ENCODE measurements at places on chromosomes 7 and 10.
A peak's percentile ranks its signal among the peaks of the same experiment; 100 is the strongest.

- DNase-seq: no peak
Measured at GRCh38 chr7:140881507-140882228, 43.1 kb downstream of the BRAF start.

GRCh38 chr7:88927-89231 lies 103.5 kb upstream of the FAM20C start:
- no peak for DNase-seq

GRCh38 chr7:22295402-22296264 lies 61.3 kb downstream of the RAPGEF5 start:
- peak; percentile 67 for DNase-seq

DNA sequence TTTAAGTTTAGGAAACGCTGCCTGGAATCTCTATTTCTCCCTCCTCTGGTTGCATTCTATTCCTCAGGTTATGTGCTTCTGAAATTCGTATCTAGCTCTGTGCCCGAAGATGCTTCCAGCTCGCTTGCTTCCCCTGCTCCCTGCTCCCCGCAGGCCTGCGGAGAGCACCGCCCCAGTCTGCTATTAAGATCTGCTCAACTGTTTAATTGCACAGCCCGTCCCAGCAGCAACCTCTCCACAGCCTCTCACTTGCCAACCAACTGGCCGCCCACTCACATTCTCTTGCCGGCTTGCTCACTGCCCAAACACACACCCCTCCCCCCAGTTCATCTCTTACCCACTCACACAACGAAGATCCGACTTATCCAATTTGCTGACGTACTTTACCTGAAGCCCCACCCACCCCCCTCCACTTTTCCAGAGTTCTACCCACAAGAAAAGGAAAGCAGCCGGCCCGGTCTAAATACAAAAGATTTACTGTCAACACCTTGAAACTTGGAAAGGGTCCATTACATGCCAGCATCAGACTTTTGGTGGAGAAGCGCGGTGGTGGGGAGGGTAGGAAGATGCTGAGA lies 167.3 kb upstream of the KLF14 start:
- DNase-seq: peak; percentile 64

- DNase-seq: no peak
Measured at GRCh38 chr7:117479225-117480054, at the start of gene CFTR. TSS of gene CFTR (plus strand) at chr7:117480025. CDS start at chr7:117480095, 70 bp downstream.

GRCh38 chr10:31974434-31975124 lies 45.9 kb upstream of the ARHGAP12 start:
- no peak for DNase-seq

- no peak for DNase-seq
Measured at GRCh38 chr7:47669178-47669891, 87.4 kb upstream of the TNS3 start.

DNA sequence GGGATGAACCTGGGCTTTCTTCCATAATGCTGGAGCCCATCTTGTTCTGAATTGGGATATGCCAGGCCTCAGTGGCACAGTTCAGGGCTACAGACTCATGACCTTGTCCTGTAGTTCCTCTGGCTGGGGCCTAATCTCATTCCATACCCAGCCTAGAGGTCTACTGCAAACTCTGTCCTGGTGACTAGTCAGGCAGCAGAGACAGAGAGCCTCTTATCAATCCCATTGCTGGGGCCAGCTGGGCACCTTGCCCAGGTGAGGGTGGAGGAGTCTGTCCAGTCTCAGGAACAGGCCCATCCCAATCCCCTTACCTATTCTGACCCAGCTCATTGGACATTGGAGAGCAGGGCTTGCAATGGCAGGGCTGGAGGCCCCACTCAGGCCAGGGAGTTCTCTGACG lies 28.0 kb upstream of the COMTD1 start:
- no peak for DNase-seq

All from putamen (tissue), 1 donor.